ENCODE measurements at places on chromosomes 7 and 10. TPM values are rescaled to one million over a fixed set of nuclear protein-coding genes. Genes with fewer than 3 reads are reported as not detected.

GRCh38 chr7:134044682-134045081 is 82.5 kb upstream of the LRGUK start:
- no peaks in the 10 kb centered on the region for H3K36me3 ChIP-seq
- no peaks in the 10 kb centered on the region for H3K4me1 ChIP-seq
- no peak overlapping the region for H3K27ac ChIP-seq
- H3K27me3 ChIP-seq = no peaks in the 10 kb centered on the region
- no peak for DNase-seq
- H3K4me3 ChIP-seq = no peak overlapping the region

DNA sequence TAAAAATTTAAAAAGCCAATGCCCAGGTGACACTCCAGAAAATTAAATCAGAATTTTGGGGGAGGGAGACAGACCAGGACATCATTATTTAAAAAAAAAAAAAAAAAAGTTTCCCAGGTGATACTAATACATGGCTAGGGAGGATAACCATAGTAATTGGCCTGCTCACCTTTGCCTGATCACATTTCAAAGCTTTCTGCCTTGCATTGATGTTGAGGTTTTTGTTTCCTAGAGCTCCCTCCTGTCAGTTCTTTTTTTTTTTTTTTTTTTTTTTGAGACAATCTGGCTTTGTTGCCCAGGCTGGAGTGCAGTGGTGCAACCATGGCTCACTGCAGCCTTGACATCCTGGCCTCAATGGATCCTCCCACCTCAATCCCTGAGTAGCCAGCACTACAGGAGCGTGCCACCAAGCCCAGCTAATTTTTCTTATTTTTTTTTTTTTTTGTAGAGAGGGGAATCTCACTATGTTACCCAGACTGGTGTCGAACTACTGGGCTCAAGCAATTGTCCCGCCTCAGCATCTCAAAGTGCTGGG is 38.1 kb downstream of the CPED1 start:
- no peak for DNase-seq
- no peaks in the 10 kb centered on the region for H3K36me3 ChIP-seq
- H3K4me1 ChIP-seq = no peaks in the 10 kb centered on the region
- H3K4me3 ChIP-seq = no peak overlapping the region
- no peak overlapping the region for H3K27ac ChIP-seq

GRCh38 chr7:125316466-125316865 is 386.8 kb upstream of the POT1 start:
- H3K27ac ChIP-seq = no peak overlapping the region
- H3K4me3 ChIP-seq = no peak overlapping the region
- peak; percentile 20 for DNase-seq
- H3K36me3 ChIP-seq = no peaks in the 10 kb centered on the region

The TYW1B gene
- total RNA-seq = 7.9 TPM

The HMX2 gene
- not detected for total RNA-seq

The CTAGE6 gene
- not detected for total RNA-seq

All from body of pancreas (tissue), 4 donors.